ENCODE measurements at places on chromosomes 2 and 18.
A peak's percentile ranks its signal among the peaks of the same experiment; 100 is the strongest.

- peaks cover 7% of the 10 kb centered on the region for H3K36me3 ChIP-seq
- no peaks in the 10 kb centered on the region for H3K4me1 ChIP-seq
- DNase-seq = no peak
- no peak overlapping the region for H3K27ac ChIP-seq
- H3K27me3 ChIP-seq = no peaks in the 10 kb centered on the region
- H3K4me3 ChIP-seq = no peak overlapping the region
Observed at GRCh38 chr2:157761520-157761919, 114.6 kb downstream of the ACVR1 start.

- no peak overlapping the region for H3K27ac ChIP-seq
- no peak overlapping the region for H3K4me3 ChIP-seq
- no peak for DNase-seq
Observed at GRCh38 chr2:19336781-19337180, 21.6 kb downstream of the OSR1 start.

- peaks cover 12% of the 10 kb centered on the region for H3K4me1 ChIP-seq
- peaks cover 8% of the 10 kb centered on the region for H3K36me3 ChIP-seq
- no peaks in the 10 kb centered on the region for H3K27me3 ChIP-seq
- no peak for DNase-seq
- no peak overlapping the region for H3K4me3 ChIP-seq
Observed at GRCh38 chr18:55466789-55467188, 121.2 kb downstream of the TCF4 start.

- H3K36me3 ChIP-seq = no peaks in the 10 kb centered on the region
- no peak overlapping the region for H3K27ac ChIP-seq
- H3K4me3 ChIP-seq = no peak overlapping the region
- DNase-seq = no peak
- H3K27me3 ChIP-seq = no peaks in the 10 kb centered on the region
- no peaks in the 10 kb centered on the region for H3K4me1 ChIP-seq
Observed at GRCh38 chr2:391696-392095, 103.8 kb upstream of the ALKAL2 start.

DNA sequence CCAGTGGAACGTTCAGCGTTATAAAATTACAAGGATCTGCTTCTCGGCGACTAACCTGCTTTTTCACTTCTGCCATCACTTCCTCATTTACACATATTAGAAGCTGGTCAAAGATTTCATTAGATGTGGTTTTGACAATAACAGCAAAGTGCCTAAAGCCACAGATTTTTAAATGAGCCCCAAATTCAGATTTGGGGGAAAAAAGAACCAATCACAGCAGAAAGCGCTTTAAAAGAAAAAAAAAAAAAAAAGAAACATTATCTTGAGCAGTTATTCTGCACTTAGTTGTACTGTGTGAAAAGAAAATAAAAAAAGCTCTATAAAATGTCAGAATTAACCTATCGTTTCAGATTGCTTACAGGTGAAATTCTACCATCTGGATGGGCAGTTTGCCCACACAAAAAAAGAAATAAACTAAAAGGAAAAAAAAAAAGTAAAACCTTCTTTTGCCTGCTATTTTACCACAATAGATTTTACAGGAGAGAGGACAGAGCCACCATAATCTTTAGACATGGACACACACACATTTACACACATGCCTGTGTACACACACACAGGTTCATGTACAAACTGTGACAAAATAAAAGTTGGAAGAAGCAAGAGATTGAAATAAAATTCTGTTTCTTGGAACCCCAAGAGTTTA lies 167.2 kb downstream of the TCF4 start:
- no peaks in the 10 kb centered on the region for H3K27me3 ChIP-seq
- no peak overlapping the region for H3K4me3 ChIP-seq
- peak overlapping the region; percentile 28 for H3K27ac ChIP-seq
- no peak for DNase-seq
- peaks cover 11% of the 10 kb centered on the region for H3K4me1 ChIP-seq

GRCh38 chr2:100407073-100407472 lies 10.4 kb downstream of the CHST10 start:
- DNase-seq = no peak
- peaks cover 13% of the 10 kb centered on the region for H3K36me3 ChIP-seq
- no peak overlapping the region for H3K4me3 ChIP-seq
- no peak overlapping the region for H3K27ac ChIP-seq
- H3K4me1 ChIP-seq = peaks cover 16% of the 10 kb centered on the region

DNA sequence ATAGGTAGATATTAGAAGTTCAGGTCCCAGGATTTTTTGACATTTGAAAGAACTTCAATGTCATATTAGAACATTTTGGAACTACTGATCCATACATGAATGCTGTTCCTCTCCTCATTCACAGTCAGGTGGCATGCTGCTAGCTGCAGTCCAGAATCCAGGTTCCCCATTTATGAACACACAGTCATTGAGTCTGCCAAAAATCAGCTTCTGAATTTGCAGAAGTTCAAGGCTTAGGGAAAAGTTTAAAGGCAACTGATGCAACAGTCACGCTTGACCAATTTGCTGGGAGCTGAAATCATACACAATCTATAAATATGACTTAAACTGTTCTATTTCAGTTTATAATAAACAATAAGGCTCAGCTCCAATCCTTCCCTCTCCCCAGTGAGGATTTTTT lies 17.3 kb upstream of the TTR start:
- no peaks in the 10 kb centered on the region for H3K36me3 ChIP-seq
- no peaks in the 10 kb centered on the region for H3K4me1 ChIP-seq
- no peaks in the 10 kb centered on the region for H3K27me3 ChIP-seq

- H3K27ac ChIP-seq = no peak overlapping the region
- no peaks in the 10 kb centered on the region for H3K4me1 ChIP-seq
- no peaks in the 10 kb centered on the region for H3K36me3 ChIP-seq
- no peaks in the 10 kb centered on the region for H3K27me3 ChIP-seq
Observed at GRCh38 chr18:9177466-9177865, 40.9 kb downstream of the ANKRD12 start.

- H3K4me3 ChIP-seq = peak overlapping the region; percentile 8
- no peak overlapping the region for H3K27ac ChIP-seq
- no peaks in the 10 kb centered on the region for H3K36me3 ChIP-seq
Observed at GRCh38 chr18:9105420-9105819, 2.9 kb downstream of the NDUFV2 start.

DNA sequence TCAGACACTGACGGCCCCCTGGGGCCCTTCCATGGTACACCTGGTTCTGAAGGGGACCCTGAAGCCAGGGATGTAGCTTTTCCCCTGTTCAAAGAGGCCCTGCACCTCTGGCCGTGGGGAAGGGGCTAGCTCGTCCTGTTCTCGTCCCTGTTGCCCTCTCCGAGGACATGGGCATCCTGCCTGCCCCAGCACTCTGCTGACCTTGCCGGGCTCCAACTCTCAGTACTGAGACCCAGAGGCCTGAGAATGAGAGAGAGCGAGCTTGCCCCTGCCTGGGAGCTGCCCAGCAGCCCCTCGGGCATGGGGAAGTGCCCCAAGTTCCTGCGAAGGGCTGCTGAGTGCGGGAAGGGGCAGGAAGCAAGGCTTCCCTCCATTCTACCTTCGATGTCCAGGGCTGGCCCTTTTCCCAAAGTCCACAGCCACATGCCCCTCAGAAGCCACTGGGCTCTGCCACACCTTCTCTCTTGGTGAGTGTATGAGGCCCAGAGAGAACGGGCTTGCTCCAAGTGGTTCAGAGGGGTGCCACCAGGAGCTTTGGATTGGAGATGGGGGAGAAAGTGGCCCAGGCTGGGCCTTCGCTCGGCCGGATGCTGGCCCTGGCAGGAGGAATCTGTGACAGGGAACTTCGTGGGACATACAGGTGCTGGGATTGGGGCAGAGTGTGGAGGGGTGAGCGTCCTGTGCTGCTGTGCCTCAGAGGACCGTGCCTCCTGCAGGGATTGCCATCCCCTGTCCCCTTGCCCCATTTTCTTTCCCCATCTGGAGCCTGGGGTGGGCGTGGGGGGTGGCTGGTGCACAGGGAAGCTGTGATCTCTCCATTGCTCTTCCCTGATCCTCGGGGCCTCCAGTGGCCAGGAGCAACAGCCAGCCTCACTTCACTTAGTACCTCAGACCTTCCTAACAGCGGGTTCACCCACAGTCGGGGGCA lies 50.8 kb downstream of the KCNIP3 start:
- H3K4me3 ChIP-seq = no peak overlapping the region
- H3K27me3 ChIP-seq = peaks cover 40% of the 10 kb centered on the region
- no peaks in the 10 kb centered on the region for H3K4me1 ChIP-seq
- no peak for DNase-seq
